ENCODE measurements at places on chromosomes 4 and X. TPM values are rescaled to one million over a fixed set of nuclear protein-coding genes. Genes with fewer than 3 reads are reported as not detected.

The UCP1 gene
- total RNA-seq: under 0.01 TPM

The SSX1 gene
- not detected for total RNA-seq

The SPATA4 gene
- not detected for total RNA-seq

The CDS1 gene
- 16.1 TPM for total RNA-seq
